ENCODE measurements at places on chromosomes 5 and 9.

DNA sequence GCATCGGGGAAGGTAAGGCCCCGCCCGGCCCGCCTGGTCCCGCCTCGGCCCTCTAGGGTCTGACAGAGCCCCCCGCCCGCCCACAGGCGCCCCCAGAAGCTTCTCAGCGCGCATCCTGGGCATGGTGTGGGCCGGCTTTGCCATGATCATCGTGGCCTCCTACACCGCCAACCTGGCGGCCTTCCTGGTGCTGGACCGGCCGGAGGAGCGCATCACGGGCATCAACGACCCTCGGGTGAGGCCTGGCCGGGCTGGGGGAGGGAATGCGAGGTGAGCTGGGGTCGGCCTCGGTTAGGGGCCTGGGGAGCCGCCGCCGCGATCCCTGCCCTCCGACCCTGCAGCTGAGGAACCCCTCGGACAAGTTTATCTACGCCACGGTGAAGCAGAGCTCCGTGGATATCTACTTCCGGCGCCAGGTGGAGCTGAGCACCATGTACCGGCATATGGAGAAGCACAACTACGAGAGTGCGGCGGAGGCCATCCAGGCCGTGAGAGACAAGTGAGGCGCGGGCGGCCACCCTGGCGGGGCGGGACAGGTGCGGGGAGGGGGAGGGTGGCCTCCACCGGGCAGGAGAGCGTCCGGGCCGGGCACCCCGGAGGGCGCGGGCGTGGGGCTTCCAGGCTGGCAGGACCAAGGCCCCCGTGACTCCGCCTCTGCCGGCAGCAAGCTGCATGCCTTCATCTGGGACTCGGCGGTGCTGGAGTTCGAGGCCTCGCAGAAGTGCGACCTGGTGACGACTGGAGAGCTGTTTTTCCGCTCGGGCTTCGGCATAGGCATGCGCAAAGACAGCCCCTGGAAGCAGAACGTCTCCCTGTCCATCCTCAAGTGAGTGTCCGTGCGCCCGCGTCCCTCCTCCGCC, 7.1 kb downstream of the LRRC26 start:
- no peak for DNase-seq

- DNase-seq, result no peak
These were observed 457.1 kb downstream of the DTWD2 start for GRCh38 chr5:118531276-118531675.

GRCh38 chr9:127143920-127144465, 21.6 kb upstream of the ANGPTL2 start:
- no peak for DNase-seq

DNA sequence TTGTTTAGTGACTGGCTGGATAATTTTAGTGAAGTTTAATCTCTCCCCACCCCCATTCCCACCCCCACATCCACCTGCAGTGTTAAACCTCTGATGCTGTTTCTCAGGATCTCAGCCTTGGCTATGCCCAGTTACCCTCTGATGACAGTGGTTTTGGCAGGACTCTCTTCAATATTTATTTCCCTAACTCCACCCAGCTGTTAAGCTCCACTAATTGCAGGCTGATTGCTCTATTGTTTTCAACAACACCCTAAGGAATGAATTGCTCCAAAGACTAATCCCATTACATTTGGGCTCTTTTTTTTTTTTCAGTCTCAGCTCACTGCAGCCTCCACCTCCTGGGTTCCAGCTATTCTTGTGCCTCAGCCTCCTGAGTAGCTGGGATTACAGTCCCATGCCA, 46.3 kb downstream of the PHAX start:
- DNase-seq, result no peak

GRCh38 chr9:37792122-37792521, 7.3 kb upstream of the EXOSC3 start:
- no peak for DNase-seq

DNA sequence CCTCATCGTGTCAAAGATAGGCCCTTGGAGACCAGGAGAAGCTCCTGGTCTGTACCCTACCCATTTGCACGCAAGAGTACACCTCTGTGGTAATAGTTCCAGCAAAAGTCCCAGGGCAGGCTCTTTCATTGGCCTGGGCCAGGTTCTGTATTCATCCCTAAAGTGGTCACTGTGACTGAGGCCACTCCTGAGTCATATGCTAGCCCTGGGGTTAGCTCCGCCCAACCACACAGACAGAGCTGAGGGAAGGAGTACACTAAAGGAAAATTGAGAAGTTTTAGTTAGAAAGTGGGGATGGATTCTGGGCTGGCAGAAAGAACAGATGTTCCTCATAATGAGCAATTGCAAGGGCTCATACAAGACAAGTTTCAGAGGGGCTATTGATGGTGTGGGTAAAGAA, 206.7 kb downstream of the ARHGAP26 start:
- DNase-seq, result no peak

DNA sequence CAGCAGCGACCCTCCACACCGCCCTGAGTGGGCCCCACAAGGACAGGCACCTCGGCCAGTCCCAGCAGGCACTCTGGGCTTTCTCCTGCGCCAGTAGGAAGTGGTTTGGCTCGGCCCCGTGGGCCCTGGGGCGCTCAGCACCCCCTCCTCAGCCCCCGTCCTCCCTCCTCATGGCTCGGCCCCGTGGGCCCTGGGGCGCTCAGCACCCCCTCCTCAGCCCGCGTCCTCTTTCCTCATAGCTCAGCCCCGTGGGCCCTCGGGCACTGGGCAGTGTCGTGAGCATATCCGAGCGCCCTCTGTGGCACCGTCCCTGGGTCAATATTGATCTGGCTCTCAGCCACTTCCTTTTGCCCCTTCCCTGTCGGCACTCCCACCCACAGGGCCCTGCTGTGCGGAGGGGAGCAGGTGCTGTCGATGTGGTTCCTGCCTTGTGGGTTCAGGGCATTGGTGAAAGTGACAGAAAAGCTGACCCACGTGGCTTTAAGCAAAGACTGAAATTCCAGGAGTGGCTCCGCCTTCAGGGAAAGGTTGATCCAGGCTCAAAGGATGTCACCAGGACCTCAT, 5.5 kb upstream of the SCGB3A1 start:
- DNase-seq, result no peak

DNA sequence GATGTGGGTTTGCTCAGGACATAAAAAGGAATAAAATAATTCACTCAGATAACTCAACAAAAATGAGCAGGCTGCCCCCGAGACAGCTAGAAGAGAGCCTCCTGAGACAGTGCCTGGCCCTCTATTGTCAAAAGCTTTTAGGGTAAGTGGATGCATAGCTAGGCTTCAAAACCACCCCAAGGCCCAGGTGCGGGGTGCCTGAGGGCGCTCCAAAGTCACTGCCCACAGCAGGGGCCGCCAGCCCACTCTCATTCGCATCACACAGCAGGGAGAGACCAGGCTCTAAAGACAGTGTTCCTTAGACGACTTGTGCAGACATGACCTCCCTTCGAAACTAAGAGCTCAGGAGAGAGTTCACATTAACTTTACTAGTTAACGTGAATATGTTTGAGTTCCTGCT, 271.5 kb downstream of the FSTL4 start:
- DNase-seq, result no peak

DNA sequence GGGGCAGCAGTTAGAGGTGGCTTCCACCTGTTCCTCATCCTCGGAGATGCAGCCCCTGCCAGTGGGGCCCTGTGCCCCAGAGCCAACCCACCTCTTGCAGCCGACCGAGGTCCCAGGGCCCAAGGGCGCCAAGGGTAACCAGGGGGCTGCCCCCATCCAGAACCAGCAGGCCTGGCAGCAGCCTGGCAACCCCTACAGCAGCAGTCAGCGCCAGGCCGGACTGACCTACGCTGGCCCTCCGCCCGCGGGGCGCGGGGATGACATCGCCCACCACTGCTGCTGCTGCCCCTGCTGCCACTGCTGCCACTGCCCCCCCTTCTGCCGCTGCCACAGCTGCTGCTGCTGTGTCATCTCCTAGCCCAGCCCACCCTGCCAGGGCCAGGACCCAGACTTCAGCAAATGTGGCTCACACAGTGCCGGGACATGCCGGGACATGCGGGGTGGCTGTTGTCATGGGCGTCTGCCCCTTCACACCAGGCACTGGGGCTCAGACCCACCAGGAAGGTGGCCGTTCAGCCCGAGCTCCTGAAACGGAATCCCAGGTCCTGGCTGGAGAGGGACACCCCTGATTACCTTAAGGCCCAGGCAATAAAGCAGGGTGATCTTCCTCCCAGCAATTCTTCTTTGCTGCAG, 841 bp downstream of the CYSRT1 start:
- DNase-seq, result no peak

- no peak for DNase-seq
These were observed 99.0 kb upstream of the DAB2 start for GRCh38 chr5:39523821-39524220.

DNA sequence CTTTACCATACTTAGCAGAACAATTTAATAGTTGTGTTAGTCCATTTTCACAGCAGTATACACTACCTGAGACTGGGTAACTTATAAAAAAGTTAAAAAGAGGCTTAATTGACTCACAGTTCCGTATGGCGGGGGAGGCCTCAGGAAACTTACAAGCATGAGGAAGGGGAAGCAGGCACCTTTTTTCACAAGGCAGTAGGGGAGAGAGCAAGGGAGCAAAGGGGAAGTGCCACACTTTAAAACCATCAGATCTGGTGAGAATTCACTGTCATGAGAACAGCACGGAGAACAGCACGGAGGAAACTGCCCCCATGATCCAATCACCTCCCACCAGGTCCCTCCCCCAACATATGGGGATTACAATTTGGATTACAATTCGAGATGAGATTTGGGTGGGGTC, 269.9 kb downstream of the MTRR start:
- no peak for DNase-seq

DNA sequence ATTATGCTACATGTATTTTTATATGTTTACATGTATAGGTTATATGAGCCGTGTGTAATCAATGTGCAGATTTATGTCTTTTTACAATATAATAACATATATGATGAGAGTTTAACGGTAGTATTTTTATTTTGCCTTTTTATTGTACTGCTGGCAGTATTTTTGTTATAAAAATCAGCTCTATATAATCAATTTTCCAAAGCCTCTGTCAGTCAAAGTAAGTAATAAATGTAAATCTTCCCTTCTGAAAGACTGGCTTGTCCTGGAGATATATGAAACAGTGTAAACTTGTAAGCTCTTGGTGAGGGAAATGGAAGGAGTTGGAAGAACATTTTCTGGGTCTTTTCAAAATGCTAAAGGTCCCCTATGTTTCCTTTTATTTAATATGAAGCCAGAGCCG, 173.8 kb downstream of the SSBP2 start:
- DNase-seq, result no peak

- DNase-seq, result no peak
These were observed 29.0 kb downstream of the RGS3 start for GRCh38 chr9:113492343-113493202.

DNA sequence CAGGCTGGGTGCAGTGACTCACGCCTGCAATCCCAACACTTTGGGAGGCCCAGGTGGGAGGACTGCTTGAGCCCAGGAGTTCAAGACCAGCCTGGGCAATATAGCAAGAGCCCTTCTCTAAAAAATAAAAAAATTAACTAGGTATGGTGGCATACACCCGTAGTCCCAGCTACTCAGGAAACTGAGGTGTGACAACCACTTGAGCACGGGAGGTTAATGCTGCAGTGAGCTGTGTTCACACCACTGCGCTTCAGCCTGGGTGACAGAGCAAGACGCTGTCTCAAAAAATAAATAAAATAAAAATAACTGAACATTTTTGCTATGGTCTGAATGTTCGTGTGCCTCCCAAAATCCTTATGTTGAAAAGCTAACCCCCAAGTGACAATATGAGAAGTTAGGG, 24.5 kb downstream of the AGTPBP1 start:
- no peak for DNase-seq

- no peak for DNase-seq
These were observed 42.8 kb downstream of the NFIB start for GRCh38 chr9:14271093-14271673.

DNA sequence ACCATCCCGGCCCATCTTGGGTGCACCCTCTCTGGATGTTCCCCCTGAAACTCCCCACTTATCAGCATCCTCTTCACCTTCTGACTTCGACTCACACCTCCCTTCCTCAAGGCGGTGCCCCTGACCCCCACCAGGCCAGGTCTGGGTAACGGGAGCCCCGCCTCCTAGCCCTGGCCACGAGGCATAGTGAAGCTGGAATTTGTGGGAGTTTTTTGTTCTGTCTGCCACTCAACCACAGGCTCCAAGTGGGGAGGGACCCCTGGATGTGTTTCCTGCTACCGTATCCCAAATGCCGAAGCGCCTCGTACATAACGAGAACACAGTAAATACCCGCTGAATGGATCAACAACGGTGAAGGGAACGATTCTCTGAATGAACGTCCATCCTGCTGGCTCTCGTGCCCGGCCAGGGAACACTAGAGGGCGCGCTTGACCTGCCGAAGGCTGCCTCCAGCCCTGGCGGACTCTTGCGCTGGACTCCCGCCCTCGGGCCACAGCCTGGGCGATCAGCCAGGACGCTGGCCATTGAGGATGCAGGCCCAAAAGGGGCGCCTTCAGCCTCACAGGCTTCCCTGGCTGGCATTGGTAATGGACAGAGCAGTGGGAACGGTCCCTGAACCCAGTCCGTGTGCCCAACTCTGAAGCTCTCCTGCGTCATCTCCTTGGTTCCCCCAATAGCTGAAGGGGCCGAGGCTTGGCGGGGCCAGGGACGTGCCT, 47.3 kb upstream of the PHYKPL start:
- peak; percentile 35 for DNase-seq

DNA sequence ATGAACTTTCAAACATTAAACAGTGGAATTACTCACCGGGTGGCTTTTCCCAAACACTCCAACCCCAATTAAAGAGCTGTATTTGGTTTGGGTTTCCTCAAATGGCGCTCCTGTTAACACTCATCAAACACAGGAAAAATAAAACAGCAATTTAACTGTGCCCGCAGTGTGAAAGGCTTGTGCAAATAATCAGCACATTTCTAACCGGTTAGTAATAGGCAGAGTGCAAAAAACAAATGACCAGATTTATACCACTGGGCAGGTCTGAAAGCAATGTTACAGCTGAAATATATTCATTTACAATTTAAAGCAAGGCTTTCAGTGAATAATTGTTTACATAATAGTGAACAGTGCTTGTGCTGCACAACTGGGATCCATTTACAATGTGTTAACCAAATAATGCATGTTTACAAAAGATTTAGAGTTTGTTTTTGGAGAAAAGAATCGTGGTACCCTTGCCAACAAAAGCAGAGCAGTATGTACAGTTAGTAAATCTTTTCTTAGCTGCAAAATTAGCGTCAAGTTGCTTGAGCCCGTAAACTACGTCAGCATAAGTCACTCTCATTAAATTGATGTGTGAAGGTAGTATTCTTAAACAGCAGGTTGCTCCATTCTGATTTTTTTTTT, 662.9 kb upstream of the ZNF608 start:
- no peak for DNase-seq

GRCh38 chr9:73148447-73148937, 3.2 kb upstream of the ANXA1 start:
- no peak for DNase-seq

- no peak for DNase-seq
These were observed 1.5 kb downstream of the GDNF start for GRCh38 chr5:37838152-37838932.
